Daoy (cell line): ENCODE measurements at places on chromosomes 6 and 20.
A peak's percentile ranks its signal among the peaks of the same experiment; 100 is the strongest.

- no peak for DNase-seq
Observed at GRCh38 chr6:45966340-45966739, 49.3 kb downstream of the CLIC5 start.

- no peak for DNase-seq
Observed at GRCh38 chr20:52975029-52975732, 3.0 kb downstream of the TSHZ2 start.

DNA sequence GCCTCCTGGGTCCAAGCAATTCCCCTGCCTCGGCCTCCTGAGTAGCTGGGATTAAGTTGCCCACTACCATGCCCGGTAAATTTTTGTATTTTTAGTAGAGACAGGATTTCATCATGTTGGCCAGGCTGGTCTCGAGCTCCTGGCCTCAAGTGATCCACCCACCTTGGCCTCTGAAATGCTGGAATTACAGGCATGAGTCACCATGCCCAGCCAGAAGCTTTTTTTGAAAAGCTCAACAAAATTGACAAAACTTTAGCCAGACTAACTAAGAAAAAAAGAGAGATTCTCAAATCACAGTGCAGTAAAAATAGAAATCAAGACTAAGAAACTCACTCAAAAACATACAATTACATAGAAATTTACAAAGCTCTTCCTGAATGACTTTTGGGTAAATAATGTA, 420.6 kb downstream of the COL12A1 start:
- DNase-seq: no peak

GRCh38 chr6:151451417-151451949, 443 bp downstream of the RMND1 start:
- DNase-seq: no peak

DNA sequence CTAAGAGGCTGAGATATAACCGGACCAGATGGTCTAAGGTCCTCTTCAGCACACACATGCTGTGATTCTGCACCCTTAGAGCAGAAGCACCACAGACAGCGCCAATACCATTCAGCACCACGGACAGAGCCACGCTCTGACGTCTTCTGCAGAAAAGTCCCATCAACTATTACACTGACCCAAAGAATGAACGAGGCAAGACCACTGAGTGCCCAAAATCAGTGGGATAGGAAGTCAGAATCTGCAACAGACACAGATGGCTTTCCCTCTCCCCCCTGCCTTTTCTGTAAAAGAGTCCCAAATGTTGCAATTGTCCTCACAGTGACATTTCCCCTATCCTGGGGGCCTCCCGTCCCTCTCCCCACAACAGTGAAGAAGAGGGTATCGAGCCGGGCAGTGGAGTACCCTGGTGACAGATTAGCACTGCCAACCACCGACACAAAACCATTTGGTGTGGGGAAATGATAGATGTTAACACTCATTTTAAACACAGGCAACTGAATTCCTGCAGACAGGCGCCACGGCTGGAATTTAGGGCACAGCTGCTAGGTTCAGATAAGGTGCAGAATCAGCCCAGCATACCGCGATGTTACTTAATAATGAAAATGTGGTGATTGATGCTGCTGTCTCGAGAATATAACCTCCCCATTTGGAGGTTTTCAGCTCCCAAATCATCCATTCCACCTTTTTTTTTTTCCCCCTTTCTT, 66.6 kb upstream of the CTNNBL1 start:
- DNase-seq: peak; percentile 45

GRCh38 chr20:20130399-20130798, 78.1 kb downstream of the CFAP61 start:
- peak; percentile 3 for DNase-seq

DNA sequence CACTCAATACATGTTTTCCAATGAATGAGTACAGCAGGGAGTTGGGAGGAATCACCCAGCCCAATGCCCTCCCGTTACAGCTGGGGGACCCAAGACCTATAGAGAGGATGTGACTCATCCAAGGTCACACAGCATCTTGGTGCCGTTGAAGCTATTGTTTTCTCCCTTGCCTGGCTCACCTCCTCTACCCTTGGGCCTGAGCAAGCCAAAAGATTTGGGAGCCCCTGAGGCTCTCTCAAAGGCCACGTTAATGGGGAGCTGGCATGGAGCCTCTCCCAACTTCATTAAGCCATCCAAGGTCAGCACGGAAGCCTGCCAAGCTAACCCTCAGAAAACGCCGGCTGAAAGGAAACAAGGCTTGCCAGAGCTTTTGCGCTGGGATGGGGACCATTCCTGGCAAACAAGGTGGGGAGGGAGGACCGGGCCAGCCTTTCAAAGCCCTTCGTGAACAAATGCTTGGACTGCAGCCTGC, 30.4 kb downstream of the KCNB1 start:
- peak; percentile 56 for DNase-seq

GRCh38 chr6:111556004-111556403, 49.7 kb downstream of the TRAF3IP2 start:
- no peak for DNase-seq

DNA sequence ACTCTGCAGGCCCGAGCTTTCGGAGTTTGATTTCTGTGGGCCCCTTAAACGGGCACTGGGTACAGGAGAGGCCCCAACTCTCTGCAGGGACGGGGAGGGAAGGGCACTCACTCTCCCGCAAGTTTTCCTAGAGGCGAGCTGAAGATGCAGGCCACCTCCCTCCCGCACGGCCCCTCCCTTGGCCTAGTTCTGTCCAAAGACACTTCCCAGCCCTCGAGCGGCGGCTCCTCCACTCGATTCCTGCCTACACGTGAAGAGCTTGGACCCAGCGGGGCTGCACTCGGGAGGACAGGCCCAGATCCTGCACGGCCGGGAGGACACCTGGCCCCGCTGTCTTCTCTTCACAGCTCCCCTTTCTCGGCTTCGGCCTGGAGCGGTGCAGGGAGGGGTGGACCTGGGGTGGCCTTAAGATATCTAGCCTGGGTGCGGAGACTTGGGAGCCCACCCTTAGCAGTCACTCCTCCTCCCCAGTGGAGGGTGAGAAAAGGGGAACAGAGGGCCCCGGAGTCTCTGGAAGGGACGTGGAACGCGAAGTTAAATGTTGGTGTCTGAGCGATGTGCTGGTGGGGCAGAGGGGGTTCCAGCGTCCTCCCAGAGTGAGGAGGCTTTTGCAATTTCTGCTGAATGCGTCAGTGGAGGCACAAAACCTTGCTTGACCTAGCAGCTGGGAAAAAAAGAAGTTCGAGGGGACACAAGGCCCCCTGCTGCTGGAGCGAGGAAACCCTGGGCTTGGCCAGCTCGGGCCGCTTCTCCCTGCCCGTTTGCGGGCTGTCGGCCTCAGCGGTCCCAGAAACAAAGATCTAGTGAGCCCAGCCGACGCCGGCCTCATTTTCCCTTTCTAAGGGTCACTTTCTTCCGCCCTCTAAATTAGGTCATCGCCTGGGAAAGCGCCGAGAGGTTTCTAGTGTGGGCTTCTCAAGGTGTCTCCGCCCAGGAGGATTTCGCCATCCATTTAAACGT, 4.9 kb downstream of the OLIG3 start:
- DNase-seq: no peak

DNA sequence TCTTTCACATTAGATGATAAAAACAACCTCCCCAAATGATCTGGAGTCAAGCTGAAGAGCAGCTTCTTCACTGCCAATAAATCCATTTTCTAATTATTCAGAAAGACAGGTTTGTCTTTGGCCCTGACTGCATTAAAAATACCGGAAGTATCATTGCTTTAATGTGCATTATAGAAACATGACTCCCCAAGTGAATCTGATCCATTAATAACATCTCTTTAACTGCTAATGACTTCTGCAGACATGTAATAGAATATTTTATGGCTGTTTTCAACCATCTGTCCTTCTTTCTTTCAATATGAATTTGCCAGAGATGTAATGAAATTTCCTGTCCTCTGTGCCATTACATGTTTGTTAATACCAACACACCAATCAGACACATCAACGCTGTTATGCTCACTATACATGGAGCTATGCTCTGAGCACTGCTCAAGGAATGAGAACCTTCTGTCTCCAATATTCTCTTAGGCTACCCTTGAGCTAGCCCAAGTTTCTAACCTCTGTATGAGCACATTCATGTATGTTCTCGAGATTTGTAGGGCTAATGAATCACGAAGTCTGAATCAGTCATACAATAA, 87.8 kb downstream of the LYRM4 start:
- no peak for DNase-seq

GRCh38 chr6:116215414-116215813, 38.5 kb downstream of the TSPYL4 start:
- DNase-seq: peak; percentile 5

DNA sequence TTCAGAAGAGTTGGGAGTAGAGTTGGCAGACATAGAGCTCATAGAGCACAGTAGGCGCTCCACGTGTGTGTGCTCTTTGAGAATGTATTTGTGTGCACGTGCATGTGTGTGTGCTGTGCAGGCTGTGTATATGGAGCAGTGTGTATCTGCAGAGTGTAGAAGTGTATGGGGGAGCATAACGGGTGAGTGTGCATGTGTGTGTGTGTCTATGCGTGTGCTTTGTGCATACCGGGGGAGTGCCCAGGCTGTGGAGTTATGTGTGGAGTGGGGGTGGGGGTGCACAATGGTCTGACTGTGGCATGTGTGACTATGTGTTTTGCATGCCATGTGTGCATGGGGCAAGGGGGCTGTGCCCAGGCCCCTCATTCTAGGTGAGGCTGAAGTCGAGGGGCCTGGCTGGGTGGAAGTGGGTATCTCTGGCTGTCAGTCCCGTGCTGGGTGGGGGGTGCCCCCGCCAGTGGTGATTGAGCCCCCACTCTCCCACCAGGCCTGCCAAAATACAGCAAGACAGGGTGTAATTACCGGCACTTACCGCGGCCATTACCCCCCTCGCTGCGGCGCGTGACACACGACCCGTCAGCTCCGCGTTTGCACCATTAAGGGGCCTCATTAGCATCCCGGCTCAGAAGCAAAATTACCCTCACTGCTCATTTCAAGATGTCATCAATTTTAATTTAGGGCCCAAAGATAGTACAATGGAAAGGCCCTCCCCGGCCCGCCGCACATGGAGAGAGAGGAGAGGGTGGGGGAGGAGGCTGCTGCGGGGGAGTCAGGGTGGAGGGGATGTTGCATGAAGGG, 39.1 kb downstream of the MDFI start:
- DNase-seq: no peak

DNA sequence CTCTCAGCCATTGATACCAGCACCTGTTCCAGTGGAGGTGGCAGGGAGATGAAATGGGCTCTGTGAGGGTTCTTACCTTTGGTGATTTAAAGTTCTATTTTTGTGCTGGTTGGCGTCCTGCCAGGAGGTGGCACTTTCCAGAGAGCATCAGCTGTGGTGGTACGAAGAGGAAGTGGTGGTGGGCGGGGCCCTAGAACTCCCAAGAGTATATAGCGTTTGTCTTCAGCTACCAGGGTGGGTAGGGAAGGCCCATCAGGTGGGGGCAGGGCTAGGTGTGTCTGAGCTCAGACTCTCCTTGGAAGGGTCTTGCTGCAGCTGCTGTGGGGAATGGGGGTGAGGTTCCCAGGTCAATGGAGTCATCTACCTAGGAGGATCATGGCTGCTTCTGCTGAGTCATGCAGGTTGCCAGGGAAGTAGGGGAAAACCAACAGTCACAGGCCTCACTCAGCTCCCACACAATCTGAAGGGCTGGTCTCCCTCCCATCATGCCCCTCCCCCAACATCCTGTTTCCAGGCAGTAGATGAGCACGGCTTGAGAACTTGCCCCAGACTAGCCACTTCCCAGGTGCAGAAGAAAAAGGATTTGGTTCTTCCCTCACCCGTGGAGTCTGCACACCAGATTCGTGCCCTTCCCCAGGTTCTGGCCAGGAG, 46.6 kb downstream of the MOXD1 start:
- peak; percentile 63 for DNase-seq

DNA sequence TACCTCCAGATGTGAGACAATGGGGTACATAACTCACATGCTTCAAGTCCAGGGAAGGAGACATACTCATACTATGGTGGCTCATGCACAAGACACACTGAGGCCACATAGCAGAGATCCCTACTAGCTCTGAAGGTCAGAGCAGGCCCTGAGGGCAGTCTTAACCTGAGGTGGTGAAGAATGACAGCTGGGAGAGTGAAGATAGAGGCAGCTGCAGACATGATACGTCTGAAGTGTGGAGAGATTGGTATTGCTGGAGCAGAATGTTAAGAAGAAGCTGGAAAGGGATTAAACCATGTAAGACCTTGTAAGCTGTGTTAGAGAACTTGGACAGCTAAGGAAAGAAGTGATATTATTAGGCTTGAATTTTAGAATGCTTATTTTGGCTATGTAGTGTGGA, 32.9 kb downstream of the PGM3 start:
- DNase-seq: no peak

DNA sequence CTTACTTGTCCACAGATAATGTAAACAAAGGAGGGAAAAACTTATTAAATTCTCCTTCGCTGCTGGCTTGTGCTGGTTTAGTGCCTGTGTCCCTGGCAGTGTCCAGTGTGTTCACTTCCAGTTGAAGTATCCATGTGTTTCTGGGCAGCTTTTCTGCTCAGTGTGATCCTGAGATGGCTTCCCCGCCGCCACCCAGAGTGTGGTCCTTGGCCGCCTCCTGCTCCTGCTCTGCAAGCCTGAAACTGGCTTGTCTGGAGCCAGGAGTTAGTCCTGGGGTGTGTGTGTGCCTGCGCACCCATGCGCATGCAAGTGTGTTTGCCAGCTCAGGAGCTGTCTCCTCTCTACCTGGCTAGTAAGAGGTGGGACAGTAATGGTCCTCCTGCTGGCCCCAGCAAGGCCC, 7.2 kb downstream of the BTBD3 start:
- DNase-seq: no peak

- DNase-seq: no peak
Observed at GRCh38 chr6:154496793-154497517, 13.5 kb downstream of the CNKSR3 start.

DNA sequence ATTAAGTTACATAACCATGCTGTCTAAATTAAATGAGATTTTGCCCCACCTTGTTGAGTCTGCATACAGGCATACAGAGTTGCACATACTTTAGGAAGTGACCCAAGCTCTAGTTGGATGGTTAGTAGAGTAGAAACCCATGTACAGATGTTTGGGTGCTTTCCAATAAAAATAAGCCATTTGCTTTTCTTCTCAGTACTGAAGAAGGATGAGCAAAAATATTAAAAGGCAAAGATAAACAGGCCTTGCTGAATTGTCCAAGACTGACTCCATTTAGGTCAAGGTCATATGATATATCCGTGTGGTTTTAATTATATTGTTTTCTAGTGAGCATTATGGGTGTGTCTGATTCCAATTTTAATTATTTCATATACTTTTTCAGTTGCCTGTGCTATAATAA, 589.4 kb downstream of the RFPL4B start:
- DNase-seq: peak; percentile 15
